ENCODE measurements at places on chromosomes 1 and 21.

DNA sequence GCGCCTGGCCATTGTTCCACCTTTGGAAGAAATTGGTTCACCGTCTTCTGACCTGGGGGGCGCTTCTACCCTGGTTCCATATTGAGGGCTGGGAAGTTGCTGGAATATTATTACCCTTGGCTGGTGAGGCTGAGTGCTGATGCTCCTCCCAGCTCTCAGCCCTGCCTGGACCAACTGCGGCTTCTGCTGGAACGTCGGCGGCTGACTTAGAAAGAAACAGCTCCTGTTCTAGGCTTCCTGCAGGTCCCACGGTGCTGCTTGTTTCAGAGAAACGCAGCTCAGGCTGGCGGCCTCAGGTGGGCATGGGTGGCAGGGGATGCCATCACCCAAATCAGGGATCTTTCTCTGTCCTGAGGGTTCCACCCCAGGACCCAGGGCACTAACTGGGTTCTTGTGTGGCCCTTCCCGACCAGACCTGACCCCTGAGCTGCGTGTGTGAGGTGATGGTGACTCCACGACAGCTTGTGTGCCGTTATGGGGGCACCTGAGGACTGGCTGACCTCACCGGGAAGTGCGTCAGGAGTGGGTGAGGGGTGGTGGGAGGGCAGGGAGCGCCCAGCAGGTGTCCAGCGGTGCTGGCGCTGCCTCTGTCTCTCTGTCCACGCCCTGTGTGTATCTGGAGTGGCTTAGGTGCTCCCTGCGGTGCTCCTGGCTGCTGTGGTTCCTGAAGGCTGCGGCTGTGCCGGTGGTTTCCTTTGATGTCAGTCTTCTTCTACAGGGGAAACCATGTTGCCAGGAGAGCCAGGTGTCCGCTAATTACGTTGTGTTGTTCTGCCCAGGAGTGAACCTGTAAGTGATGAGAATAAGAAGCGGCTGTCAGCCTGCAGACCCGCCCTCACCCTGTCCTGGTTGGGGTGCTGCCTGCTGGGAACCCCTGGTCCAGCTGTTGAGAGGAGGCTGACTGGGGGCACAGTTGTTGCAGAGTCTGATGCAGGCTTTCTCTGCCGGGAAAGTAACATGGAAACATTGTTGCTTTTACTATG is 8.9 kb downstream of the SKI start:
- DNase-seq: no peak

GRCh38 chr1:157231846-157232525 is 93.8 kb upstream of the ETV3 start:
- DNase-seq: no peak

DNA sequence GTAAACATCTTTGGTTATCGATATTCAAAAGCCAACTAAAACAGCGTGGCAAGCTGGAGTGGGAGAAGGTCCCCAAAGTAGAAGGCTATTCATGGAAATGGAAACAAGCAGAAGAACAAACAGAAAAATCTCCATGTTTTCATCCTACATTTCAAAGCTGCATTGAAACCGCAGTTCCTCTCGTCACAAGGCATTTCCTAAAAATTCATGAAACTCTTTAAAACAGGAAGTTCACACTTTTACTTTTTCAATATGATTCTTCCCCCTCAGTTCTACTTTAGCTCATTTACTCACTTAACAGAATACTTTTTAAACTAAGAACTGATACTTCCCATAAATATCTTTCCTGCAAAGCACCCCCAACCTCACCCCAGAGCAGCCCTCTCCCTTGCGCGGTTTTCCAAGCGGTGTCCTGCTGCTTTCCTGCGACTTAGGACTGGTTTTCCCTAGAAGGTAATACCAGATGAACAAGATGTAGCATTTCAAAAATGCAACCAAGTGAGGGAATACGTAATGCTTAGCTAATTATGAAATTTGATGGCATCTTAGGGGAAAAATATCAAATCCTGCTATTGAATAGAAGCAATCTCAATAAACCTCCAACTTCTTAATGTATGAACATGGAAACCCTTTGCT is 228.3 kb upstream of the PKN2 start:
- peak; percentile 26 for DNase-seq

- no peak for DNase-seq
These were observed 248.8 kb downstream of the CTH start for GRCh38 chr1:70659891-70660290.

DNA sequence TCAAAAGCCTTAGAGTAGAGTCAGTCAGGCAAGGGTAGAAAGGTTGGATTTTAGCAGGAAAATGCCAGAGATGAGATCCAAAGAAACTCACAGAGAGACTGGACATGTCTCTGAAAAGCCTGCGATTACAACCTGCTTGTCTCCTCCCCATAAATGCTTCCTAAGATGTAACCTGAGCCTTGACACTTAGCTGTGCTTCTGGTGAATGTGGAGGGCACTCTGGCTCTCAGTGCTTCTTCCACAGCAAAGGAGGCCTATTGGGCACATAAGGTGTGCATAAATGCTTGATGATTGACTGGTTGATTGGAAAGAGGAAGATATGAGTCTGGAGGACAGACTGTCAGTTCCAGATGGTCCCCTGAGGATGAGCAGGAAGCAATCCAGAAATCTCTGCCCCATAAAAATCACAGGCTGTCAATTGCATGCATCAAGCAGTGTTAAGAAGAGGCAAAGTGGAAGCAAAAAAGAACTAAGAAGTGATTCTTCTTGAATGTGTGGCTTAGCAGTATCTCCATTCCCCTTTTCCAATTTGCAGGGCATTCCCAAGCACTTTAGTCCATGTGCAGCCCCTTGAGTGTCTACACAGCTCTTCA is 236.2 kb upstream of the RRP15 start:
- DNase-seq: no peak

DNA sequence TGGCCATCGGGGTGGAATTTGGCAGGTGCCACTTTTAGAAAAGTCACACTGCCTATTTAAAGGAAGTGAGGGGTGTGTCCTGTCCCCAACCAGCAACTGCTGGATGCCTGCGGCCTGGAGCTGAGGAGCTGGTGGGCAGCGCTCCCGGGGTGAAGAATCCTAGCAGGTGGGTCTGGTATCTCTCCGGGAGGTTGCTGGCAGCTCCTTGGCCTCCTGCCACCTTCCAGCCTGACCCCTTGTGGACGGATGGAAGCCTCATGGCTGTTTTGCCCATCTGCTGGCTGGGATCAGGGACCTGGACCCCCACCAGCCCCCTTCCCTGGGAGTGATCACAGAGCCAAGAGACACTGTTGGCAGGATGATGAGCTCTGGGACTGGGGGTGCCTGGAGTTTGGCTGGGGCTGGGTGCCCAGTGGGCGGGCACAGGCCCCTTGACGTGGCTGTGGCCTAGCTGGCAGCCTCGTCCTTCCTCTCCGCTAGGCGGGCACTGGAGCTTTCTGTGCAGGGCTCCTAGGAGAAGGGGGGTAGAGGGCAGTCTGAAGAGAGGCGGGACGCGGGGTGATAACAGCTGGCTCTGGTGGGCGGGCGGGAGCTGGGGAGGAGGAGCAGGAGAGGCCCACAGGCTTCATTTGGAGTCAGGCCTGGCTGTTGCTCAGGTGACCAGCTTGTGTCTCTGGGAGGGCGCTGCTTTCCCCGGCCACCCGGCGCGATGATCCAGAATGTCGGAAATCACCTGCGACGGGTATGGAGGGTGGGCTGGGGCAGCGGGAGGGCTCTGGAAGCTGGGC is at the start of gene ACOT11:
ACOT11 (plus strand) TSS at position 628 of the 788 bp plus-strand sequence; CDS start at position 710, 82 bp downstream.
- no peak for DNase-seq

DNA sequence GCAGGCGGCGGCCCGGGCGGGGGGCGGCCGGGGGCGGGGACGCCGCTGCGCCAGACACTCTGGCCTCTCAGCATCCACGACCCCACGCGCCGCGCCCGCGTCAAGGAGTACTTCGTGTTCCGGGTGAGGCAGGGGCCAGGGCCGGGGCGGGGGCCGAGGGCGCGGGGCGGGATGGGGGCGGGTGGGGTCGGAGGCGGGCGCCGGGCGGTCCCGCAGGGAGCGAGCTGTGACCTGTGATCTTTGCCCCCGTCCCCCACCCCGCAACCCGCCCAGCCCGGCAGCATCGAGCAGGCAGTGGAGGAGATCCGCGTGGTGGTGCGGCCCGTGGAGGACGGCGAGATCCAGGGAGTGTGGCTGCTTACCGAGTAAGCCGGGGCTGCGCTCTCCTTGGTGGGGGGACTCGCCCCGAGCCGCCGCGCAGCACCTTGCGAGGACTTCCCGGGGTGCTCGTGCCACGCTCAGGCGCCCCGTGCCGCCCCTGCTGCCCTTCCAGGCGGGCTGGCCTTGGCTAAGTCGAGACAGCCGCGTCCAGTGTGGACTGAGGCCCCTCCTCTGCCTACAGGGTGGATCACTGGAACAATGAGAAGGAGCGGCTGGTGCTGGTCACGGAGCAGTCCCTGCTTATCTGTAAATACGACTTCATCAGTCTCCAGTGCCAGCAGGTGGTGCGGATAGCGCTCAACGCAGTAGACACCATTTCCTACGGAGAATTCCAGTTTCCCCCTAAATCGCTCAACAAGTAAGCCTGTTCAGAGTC is 514 bp downstream of the TPRG1L start:
- peak; percentile 38 for DNase-seq

DNA sequence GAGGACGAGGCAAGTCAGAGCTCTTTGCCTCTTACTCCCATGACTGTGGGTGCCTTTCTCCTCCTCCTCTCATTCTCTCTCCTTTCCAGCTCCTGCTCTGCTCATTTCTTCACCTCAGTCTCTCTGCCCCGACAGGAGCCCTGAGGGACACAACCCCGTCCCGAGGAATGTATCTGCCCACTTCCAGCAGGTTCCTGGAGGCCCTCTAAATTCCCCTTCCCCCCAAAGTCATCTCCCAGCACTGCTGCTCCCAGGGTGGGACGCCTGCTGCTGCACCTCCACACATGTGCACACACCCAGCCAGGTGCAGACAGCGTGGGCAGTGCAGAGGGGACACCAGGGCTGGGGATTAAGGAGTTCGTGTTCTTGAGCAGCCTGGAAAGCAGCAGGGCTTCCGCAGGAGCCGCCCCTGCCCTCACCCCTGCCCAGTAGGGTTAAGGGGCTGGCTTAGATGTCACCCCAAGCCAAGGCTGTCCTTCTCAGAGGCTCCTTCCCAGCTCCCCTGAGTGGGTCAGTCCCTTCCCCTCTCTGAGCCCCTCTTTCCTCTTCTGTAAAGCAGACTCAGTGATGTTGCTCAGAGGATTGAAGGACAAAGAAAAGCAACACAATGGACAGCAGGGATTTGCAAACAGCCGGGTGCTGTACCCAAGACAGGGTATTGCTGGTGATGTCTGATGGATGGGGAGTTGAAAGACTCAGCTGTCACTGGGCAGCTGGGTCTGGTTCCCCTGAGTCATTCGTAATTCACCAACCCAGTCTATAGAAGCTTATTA is 346.0 kb downstream of the MATN1 start:
- no peak for DNase-seq

- DNase-seq: no peak
These were observed 68.6 kb downstream of the NTMT2 start for GRCh38 chr1:170214117-170215032.

- no peak for DNase-seq
These were observed 22.4 kb downstream of the SMYD2 start for GRCh38 chr1:214303141-214303930.

GRCh38 chr1:3630161-3630611 is 5.4 kb downstream of the TPRG1L start:
- DNase-seq: no peak

DNA sequence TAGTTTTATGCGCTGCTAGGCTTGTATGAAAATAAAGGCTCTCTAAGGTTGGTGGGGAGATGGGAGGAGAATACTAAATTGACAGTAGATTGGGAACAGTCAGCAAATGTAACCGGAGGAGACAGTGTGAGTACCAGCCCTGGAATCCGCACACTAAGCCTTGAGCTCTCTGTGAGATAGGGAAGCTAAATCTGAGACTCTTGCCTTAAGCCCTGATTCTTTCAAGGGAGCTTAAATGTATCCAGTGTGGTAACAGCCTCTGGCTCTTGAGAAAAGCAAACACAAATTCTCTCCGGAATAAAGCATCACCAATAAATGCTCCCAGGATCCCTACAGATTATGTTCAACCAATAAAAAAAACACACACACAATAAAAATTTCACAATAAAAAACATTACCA is 33.0 kb upstream of the PDPN start:
- DNase-seq: no peak

DNA sequence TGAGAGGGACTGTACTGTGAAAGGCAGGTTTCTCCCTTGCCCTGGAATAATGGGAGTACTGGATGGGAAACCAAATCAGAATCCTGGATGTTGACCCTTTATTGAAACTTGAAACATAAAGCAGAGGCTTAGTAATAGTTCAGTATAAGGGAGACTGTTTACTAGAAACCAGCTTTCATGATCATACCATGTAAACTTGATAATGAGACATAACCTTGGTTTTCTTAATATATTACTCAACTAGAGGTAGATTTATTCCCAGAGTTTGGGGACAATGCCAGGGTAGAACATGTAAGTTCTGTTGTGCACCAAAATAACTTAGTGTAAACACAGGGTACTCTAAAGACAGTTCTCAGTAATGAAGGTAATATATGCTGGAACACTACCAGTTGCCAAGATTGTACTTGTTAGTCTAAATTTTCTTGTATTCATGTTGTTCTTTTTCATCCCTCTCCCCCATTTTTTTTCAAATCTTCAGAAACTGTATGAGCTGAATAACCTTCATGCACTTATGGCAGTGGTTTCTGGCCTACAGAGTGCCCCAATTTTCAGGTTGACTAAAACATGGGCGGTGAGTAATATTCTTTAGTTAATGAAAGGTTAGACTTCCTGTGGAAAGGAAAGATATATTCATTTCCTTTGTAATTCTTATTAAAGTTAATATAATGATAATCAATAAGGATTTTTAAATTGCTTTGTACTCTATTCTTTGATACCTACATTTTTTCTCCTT is 49.6 kb downstream of the ANGPTL1 start:
- DNase-seq: no peak

DNA sequence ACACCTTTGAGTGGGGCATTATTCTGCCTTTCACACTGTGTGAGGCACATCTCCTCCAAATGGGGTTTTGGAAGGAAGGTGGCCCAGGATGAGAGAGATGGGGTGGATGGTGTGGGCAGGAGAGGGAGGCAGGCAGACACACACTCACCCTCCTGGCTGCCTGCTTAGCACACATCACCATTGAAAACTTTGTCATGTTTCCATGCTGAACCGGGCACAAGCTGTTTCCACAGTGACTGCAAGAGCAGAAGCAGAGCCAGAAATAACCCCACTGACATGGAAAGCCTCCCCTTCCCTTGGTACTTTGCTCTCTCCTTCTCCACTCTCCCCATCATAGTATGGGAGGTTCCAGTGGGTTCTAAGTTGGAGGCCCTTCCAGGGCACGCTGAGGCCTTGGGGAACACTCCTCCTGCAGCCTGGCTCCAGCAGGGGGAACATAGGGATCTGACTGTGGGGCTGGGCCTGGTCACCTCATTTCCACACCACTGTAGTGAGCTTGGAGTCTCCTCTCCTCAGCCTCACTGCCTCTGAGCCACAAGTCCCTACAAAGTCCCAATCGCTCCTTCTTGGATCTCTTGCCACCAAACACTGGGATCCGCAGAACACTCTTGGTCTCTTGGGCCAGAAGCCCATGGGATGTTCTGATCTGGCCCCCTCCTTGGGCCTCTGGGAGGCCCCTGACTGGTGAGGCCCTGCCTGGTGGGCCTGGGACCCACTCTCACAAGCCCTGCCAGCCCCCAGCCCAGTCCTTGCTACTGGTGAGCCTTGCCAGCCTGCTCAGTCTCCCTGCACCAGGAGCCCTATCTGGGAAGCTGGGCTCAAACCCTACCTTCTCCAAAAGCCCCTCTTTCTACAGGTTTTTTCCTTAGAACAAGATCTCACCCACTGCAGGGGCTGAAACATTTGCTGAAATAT is 163.0 kb upstream of the EDN2 start:
- DNase-seq: no peak

All from KBM-7 (cell line).